ENCODE measurements at places on chromosomes 2 and 18.

- DNase-seq: no peak
These were observed 11.0 kb upstream of the PLA2R1 start for GRCh38 chr2:160073284-160073888.

DNA sequence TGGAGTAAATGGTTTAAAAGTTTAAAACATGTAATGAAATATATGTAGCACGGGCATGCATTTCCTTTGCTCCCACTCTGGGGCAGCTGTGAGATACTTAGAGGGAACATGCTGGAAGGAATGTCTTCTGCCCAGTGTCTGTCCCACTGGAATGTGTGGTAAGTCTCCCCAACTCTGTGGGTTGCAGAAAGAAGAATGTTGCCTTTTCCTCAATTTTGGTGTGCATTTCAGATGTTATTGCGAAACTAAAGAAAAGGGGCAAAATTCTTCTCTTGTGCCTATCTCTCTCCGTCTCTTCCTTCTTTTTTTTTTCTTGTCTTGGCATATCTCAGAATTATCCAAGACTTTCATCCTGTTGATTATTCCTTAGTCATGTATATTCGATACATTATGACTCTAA, 201.1 kb downstream of the SH3RF3 start:
- DNase-seq: no peak

DNA sequence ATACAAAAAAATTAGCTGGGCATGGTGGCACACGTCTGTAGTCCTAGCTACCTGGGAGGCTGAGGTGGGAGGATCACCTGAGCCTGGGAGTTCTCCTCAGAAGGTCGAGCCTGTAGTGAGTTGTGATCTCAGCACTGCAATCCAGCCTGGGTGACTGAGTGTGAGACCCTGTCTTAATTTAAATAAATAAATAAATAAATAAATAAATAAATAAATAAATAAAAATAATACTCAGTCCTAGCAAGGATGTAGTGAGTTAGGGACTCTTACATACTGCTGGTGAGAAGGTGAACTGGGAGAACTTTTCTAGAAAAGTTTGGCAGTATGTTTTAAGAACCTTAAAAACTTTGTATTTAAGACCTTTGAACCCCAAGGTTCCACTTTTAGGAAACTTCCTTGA, 230.0 kb downstream of the CLIP4 start:
- no peak for DNase-seq

DNA sequence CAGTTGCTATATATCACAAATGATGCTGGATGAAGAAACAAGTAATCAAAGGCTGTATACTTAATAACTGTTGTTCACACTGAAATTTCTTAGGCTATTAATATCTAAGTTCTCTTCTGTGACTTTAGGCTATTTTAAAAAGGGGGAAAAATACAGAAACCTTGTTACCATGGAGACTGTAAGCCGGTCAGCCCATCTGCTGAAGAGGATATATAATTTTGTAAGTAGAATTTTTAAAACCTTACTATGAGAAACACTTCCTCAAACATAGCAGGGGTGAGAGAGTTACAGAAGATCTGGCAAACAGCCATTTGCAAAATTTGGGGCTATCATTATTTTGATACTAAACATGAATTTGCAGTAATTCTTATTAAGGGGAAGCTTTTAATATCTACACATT, 27.8 kb downstream of the CACNB4 start:
- DNase-seq: no peak

GRCh38 chr2:136065384-136065783, 52.6 kb downstream of the CXCR4 start:
- DNase-seq: no peak
